Inflammatory macrophage treated with lipopolysaccharide for 4 hours (primary cell): ENCODE measurements at places on chromosomes 5 and 9.
A peak's percentile ranks its signal among the peaks of the same experiment; 100 is the strongest.

- DNase-seq: peak; percentile 35
These were observed 478 bp downstream of the RAB14 start for GRCh38 chr9:121201045-121201737.

- DNase-seq: no peak
These were observed 188.0 kb downstream of the SEMA6A start for GRCh38 chr5:116386633-116387032.

DNA sequence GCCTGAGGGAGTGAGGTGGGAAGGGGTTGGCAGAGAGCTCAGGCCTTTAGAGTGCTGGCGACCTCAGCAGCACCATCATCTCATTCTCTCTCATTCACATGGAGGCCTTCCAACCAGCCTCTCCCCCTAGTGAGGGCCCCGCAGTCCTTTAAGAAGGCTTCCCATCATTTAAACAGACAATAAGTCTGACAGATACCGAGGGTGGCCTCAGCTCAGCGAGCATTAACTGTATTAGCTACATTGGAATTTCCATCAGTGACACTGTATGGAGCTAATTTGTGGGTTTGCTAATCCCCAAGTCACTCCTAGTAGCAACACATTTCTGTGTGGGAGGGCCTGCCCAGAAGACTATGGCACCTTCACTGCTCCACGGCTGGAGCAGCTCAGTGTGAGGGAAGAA lies 75.8 kb downstream of the INSYN2B start:
- DNase-seq: no peak

DNA sequence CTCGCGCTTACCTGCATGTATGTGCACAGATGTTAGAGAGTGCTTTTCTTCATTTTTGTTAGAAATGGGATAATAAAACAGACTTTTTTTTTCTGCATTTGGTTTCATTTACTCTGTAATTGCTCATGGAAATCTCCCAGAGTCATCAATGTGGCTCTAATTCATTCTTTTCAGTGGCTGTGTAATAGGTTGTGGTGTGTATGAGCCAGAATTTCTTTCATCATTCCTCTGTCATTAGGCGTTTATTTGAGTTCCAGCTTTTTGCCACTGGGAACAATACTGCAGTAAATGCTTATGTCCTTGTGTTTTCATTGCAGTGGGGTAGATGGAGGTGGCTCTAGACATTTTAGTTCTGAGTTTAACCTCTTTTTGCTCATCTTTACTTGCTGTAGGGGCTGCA lies 118.9 kb downstream of the NXNL2 start:
- DNase-seq: no peak

DNA sequence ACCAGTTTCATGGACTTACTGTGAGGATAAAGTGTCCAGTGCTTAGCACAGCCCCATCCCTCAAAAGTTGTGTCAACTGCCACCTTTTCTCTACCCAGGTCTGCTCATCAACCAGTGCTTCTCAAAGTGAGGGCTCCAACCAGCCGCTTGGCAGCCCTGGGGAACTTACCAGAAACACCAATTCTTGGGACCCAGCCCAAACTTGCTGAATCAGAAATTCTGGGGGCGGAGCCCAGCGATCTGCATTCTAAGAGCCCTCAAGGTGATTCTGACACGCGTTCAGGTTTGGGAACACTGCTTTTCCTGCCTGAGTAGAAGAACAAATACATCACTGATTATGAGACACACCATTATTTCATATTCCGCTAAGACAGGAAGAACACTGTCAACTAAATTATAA lies 132.0 kb downstream of the NSG2 start:
- DNase-seq: no peak

GRCh38 chr5:180799902-180800801 lies 2.5 kb downstream of the MGAT1 start:
- DNase-seq: no peak

DNA sequence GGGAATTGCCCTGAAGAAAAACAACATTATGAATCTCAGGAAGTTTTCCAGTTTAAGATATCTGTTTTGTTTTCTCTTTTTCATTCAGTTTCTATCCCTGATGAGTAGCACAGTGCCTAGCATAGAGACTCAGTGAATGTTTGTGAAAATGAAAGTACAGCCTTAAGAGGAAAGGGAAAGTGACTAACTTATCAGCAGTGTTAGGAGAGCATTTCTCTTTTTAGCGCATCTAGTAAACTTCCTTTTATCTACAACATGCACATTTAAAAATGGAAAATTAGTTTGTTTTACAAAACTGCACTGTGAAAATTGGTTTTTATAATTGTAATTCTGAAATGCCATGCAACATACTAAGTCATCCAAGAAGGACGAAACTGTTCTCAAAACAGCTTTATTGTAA lies 110.8 kb downstream of the SMARCA2 start:
- peak; percentile 91 for DNase-seq

DNA sequence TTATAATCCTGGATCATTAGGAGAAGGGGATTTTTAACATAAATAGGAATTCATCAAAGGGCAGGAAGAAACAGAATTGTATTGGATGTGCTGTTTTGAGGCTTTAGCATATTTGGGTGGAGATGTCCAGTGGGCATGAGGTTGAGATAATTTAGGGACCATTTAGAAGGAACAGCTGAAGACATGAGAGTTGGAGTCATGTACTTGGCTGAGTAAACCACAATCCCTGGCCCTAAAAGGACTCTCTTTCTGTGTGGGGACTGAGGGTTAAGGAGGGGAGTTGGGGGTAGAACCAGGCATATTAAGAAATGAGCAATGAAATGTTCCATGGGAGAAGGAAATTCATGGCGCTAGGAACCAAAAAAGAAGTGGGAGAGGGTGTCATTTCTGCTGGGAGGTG lies 61.5 kb downstream of the DCP2 start:
- no peak for DNase-seq

GRCh38 chr5:56167519-56167918 lies 65.6 kb downstream of the ANKRD55 start:
- no peak for DNase-seq

GRCh38 chr5:181173420-181174342 lies 26.3 kb downstream of the OR2V2 start:
- DNase-seq: no peak

GRCh38 chr5:177367981-177368868 lies 10.5 kb downstream of the RGS14 start:
- DNase-seq: no peak

DNA sequence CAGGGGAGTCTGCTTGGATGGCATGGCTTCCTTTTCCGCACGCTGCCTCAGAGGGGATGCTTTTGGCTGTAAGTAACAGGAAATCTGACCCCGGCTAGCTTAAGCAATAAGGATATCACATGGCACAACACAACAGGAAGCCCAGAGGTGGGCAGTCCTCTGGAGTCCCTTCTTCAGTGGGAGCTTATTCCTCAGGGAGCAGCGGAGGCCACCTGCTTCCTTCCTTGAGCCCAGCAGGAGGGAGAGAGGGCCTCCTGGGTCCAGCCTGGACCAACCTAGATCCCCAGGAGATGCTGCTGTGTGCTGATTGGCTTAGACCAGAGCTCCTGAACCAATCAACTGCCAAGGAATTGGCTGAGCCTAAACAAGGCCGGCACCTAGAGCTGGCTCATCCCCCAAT lies 66.3 kb downstream of the C9orf50 start:
- DNase-seq: no peak

DNA sequence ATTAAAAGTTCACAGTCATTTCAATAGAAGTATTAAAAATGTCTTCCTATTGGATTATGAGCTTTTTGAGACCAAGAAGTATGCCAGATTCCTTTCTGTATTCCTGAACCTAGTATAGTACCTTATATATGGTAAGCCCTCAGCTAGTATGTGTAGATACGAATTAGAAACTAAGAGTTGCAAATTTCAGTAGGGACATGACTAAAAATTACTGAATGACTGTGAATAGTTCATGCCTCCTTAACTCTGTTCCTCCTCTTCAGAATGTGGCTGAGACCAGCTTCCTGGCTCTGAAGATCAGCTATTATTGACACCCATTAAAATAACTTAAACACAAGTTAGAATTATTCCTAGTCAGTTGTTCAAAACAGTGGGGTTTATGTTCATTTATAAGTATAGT lies 19.7 kb downstream of the KDM3B start:
- peak; percentile 23 for DNase-seq

GRCh38 chr5:63022403-63022802 lies 443.8 kb downstream of the LRRC70 start:
- DNase-seq: no peak

DNA sequence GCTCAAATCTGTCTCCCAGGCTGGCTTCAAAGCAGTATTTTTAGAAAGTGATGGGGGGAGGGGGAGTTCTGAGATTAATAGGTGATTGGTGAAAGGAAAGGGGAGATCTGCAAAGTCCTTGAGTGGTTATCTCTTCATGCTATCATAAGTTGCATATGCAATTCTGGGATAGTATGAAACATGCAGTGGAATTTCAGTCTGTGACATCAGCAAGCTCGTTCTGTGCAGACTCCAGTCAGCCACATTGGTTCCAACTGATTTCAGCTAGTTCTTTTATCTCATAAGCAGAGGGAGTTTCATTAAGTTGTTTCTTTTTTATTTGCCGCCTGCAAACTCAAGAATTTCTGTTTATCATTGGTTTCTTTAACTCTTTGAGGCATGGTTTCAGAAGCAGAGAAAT lies 180.5 kb upstream of the SH3GL2 start:
- no peak for DNase-seq

- DNase-seq: peak; percentile 53
These were observed 546 bp downstream of the DNAJB5 start for GRCh38 chr9:34989946-34990635.

DNA sequence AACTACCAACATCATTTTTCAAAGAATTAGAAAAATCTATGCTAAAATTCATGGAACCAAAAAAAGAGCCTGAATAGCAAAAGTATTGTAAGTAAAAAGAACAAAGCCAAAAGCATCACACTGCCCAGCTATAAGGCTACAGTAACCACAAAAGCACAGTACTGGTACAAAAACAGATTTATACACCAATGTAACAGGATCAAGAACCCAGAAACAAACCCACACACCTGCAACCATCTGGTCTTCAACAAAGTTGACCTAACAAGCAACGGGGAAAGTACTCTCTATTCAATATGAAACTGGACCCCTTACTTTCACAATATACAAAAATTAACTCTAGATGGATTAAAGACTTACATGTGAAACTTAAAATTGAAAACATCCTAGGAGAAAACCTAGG lies 94.2 kb upstream of the TARS1 start:
- DNase-seq: no peak

GRCh38 chr5:79552984-79553383 lies 39.0 kb upstream of the HOMER1 start:
- no peak for DNase-seq

DNA sequence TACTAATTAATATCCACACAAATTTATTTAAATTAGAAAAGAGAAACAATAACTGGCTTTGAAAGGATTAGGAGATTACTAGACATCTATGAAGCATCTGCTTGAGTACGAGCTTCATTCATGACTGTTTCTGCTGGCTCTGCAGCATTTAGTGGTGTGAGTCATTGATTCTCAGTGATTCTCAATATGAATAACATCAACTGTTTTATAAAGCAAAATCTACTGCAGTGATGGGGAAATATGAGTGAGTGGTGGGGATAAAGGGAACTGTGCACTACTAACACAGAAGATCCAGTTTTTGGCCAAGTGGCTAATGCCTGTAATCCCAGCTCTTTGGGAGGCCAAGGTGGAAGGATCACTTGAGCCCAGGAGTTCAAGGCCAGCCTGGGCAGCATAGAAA lies 8.4 kb downstream of the FNBP1 start:
- DNase-seq: peak; percentile 86

DNA sequence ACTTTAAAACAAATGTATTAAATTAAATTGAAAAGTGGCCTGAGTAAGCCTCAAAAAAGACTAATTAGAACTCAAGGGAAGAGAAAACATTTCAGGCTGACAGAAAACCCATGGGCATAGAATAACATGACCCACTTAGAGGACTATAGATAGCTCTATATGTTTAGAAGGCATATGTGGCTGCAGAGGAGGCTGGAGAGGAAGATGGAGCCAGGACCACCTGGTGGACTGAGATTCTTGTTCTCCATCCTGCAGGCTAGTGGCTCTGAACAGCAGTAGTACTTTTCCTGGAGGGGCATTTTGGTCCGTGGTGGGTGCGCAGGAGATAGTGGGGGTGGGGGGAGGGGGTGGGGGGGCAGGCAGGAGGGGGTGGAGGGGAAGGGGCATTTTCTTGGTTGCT lies 10.3 kb upstream of the NPR2 start:
- DNase-seq: no peak

GRCh38 chr5:78803353-78803752 lies 154.8 kb upstream of the LHFPL2 start:
- no peak for DNase-seq

DNA sequence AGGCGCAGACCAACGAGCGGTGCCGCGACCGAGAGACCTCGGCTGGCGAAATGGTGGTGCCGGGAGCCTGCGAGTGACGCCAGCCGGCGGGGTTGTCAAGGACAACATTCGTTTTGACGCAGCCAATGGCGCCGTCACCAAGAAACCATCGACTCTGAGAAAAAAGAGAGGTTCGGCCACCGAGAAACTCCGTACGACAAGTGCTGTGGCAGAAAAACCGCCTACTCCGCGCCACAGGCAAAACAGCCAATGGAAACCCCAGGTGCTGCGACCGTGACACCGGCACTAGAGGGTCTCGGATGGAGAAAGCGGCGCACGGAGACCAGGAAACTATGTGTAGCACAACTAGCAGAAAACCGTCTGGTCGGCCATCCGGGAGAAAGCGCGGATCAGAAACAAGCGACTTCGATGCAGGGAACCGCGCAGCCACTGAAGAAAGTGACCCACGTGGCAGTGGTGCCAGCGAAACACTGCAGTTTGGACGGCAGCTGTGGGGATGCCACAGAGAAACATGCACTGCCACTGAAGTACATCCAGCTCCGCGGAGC lies 88.8 kb downstream of the ANXA2R start:
- DNase-seq: peak; percentile 51

- no peak for DNase-seq
These were observed 14.9 kb downstream of the GLDC start for GRCh38 chr9:6630502-6631206.

GRCh38 chr5:134371834-134372340 lies 518 bp downstream of the UBE2B start:
- peak; percentile 51 for DNase-seq

DNA sequence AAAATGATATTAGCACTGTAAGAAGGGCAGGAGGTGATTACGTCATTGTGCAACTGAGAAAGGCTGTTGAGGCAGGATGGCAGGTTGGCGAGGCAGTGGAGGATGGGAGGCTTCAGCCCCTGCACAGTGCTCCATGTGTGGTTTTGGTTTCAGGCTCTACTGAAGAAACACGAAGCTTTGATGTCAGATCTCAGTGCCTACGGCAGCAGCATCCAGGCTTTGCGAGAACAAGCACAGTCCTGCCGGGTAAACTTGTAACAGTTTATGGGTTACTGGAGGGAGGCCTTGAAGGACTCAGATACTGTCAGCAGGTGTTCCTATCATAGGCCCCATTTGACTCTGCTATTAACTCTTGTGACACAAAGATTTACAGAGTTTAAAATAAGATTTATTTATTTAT lies 35.1 kb downstream of the SPTAN1 start:
- DNase-seq: no peak

DNA sequence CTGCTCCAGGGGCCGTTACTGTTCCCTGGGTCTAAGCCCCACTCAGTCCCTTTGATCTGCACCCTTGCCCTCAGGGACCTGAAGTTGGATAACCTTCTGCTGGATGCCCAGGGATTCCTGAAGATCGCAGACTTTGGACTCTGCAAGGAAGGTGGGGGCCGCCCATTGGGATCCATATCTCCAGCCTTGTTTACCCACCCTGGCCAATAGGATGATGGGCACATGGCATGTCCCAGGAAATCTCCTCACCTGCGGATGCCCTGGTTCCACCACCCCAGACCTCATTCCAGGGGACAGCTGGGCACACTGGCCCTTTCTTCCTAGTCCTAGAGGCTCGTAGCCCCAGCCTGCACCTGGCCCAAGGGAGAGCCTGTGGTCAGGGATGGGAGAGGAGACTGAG lies 5.5 kb downstream of the ZDHHC12 start:
- no peak for DNase-seq
